ENCODE measurements at places on chromosomes 7 and 10. TPM values are rescaled to one million over a fixed set of nuclear protein-coding genes. Genes with fewer than 3 reads are reported as not detected.

DNA sequence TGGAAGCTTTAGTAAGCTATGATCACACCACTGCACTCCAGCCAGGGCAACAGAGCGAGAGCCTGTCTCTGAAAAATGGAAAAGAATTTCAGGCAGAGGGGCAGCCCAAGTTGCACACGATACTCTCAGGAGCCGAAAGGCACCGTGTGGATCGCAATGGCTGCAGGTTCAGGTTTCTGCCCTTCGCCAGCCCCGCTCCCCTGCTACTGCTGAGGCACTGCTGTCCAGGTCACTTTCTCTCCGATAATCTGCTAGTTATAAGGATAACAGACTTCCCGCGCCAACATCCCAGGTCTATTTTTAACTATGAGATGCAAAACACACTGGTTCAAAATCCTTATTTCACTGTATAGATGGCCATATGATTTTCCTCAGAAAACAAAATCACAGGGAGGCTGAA, 11.1 kb downstream of the BEND7 start:
- DNase-seq: no peak

GRCh38 chr7:12458520-12459131, 55.0 kb upstream of the VWDE start:
- DNase-seq: no peak

DNA sequence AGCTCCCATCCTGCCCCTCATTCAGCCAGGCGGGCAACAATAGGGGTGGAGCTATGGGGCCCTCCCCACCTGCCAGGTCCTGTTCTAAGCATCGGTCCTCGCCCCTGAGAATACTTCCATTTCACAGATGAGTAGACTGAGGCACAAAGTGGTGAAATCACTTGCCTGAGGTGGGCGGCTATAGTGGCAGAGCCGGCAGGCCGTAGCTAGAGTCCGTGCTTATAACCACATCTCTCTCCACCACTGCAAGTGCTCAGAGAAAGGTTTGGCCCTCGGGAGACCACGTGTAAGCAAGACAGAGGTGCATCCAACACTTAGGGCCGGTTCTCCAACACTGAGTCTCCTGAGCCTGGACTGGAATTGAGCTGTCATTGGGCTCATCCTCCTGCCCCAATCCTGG, 145.8 kb upstream of the UNC5B start:
- no peak for DNase-seq

GRCh38 chr7:142468871-142469665, 211.2 kb upstream of the PRSS58 start:
- no peak for DNase-seq

DNA sequence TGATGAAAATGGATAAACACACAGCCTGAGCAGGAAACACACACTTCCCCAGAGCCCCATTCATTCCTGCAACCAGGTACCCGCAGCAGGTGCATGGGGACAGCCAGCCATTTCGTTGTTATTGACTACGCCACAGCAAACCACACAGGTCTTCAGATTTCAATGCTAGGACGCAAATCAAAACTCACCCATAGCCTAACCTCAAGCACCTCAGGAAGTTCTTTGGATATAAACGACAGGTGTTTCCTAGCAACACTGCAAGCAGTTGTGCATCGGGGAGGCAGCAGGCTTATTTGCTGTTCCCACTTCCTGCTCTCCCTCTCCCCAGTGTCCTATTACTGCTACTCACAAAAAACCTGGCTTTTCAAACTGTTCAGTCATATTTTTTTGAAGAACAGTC, 176.5 kb upstream of the FRMD4A start:
- DNase-seq: no peak

GRCh38 chr7:130419658-130420057, 21.2 kb downstream of the CEP41 start:
- no peak for DNase-seq

- no peak for DNase-seq
Observed at GRCh38 chr10:112375721-112376395, 1.9 kb downstream of the ACSL5 start.

GRCh38 chr10:3460420-3461128, 288.0 kb upstream of the PITRM1 start:
- DNase-seq: no peak

DNA sequence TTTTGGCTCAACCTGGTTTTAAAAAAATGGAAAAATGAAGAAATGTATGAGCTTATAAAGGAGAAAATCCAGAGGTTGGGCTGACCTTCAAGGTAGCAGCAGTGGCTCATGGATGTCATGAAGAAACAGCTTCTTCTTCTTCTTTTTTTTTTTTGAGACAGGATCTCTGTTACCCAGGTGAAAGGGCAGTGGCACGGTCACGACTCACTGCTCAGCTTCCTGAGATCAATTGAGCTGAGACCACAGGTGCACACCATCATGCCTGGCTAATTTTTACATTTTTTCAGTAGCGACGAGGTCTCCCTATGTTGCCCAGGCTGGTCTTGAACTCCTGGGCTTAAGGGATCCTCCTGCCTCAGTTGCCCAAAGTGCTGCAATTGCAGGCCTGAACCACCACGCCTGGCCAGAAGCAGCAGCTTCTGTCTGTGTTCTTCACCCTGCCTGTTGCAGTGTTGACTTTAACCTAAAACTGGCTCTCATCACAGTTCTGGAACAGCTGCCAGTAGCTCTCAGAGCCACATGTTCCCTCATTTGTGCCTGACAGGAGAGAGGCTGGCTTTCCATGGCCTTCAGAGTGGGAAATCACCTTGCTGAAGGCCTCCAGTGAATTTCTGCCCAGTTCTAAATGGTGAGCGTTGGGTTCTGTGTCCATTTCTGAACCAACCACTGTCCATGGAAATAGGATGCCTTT, 117.7 kb downstream of the PFKFB3 start:
- no peak for DNase-seq

DNA sequence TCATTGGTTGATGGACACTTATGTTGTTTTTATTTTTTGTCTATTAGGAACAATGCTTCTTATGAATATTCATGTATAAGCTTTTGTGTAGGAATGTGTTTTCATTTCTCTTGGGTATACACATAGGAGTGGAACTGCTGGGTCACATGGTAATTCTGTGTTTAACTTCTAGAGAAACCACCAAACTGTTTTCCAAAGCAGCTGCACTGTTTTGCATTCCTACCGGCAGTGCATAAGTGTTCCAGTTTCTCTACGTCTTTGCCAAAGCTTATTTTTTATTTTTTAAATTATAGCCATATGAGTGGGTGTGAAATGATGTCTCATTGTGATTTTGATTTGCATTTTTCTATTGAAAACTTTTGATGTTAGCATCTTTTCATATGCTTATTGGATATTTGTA, 51.3 kb downstream of the ADK start:
- no peak for DNase-seq

- no peak for DNase-seq
Observed at GRCh38 chr10:54620352-54620751, 180.7 kb downstream of the PCDH15 start.

DNA sequence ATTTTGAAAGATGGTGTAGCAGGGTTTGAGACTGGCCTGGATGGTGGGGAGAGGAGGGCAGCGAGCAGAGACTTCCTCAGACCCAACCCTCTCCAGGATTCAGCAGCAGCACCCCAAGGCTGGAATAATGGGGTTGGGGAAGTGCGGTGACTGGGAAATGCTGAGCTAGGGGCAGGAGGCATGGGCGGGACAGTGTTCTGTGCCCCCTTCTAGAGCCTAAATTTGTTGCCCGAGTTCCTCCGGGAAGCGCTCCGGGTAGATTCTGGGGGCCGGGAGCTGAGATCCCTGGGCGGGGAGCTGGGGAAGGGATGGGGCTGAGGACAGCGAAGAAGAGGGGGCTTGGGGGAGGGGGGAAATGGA, at the start of gene CHAT:
TSS of gene CHAT (plus strand) at position 156 of the 360 bp plus-strand sequence. CDS start at position 309, 153 bp downstream.
- DNase-seq: no peak

DNA sequence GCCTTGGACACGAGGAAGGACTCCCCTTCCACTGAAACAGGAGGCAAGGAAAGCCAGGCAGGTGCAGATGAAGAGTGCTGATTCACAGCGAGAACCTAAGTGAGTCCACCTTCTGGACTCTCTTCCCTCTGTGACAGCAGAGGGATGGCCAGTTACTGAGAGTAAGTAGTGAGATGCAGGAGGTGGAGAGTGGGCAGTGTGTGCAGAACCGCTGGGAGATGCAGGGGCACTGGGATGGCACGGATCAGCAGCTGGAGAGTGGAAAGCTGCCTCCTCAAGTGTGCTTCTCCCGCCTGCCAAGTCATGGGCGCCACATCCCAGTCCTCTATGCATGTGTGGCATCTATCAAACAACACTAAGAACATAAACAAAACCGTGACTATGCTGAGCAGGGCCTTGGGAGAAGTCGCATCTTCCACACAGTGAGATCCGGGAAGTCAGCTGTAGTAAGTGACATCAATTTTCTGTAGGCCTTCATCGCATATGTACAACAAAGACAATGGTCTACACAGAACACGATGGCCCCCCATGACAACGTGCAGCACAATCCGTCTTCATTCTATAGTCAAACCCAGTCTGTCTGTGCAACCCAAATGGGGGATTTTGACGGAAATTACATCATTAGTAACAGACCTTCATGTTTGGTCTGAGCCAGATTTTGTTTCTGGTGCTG, 217.4 kb upstream of the KLF14 start:
- no peak for DNase-seq

GRCh38 chr10:125621052-125621451, 61.9 kb downstream of the TEX36 start:
- DNase-seq: no peak

GRCh38 chr7:48048113-48048512, 12.8 kb downstream of the C7orf57 start:
- no peak for DNase-seq

- no peak for DNase-seq
Observed at GRCh38 chr7:44580945-44581878, 819 bp downstream of the TMED4 start.

DNA sequence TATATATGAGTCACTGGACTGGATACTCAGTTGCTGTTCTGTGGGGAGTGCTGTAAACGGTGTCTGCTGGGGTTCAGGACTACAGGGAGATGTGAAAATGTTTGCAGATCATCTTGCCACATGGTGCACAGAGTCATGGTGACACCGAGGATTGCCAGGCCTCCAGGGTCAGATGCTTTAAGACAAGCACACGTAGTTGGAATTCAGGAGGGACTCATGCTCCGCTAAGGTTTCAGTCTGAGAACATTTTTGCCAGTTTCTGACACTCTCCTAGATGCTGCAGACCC, 211.3 kb downstream of the CXCL12 start:
- DNase-seq: no peak

GRCh38 chr7:81819861-81820260, 50.0 kb upstream of the HGF start:
- DNase-seq: no peak

GRCh38 chr10:123156078-123156477, 1.9 kb downstream of the BUB3 start:
- DNase-seq: no peak

DNA sequence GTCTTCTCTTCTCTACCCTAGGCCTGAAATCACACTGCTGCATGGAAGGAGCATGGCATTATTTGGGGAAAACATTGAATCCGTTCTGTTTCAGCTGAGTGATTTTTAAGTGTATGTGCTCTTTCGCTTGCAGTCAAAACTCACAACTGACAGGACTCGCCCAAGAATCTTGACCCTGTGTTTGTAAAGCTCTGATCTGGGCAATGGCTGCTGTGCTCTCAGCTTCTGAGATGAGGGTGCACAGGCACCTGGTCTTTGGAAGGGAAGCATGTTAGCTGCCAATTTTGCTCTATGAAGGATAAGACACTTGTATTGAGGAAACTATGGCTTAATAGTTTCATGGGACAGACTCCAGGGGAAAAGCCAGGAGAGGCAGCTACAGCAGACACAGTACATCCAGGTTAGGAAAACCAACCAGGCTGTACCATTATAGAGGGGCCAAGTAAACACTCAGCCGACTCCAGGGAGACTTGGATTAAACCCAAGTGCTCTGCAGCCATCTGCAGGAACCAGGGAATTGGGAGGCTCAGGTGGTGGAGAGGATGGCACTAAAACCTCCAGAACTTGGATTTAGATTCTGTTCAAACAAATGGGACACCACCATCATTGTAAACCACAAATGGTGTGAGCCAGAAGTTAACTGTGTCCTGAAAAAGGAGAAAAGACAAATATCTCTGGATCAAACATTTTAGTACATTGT, 43.3 kb downstream of the LYZL1 start:
- no peak for DNase-seq

DNA sequence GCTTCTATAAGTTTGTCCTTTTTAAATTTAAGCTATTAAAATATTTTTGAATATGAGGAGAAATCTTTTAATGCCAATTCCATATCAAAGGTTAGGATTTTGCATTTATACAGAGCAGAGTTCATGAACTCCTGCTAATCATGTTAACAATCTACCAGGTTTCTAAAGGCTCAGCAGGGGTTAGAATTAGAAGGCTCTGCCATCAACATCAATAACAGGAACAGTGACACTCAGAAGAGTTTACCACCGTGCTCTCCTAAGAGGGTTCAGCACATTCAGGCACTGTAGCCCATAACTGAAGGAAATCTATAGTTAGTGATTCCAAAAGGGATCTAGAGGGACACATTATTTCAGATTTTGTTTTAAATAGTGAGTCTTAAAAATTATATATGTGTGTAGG, 100.1 kb downstream of the HOXA1 start:
- no peak for DNase-seq

DNA sequence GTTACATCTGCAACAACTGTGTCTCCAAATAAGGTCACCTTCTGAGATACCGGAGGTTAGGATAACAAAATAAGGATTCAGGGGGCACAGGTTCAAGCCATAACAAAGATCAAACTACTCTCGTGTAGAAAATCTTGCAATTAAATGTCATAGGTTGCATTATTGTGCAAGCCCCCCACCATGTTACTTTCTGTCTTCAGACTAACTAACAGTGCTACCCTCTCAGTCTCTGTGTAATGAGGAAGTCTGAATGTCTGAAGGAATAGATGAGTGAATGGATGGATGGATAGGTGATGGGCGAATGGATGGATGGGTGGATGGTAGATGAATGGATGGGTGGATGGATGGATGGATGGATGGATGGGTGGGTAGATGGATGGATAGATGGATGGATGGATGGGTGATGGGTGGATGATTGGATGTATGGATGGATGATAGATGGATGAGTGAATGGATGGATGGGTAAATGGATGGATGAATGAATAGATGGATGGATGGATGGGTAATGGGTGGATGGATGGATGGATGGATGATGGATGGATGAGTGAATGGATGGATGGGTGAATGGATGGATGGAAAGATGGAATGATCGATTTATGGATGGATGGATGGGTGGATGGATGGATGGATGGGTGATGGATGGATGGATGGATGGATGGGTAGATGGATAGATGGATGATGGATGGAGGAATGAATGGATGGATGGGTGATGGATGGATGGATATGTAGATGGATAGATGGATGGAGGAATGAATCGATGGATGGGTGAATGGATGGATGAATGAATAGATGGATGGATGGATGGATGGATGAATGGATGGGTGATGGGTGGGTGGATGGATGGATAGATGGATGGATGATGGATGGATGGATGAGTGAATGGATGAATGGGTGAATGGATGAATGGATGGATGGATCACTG, 557.3 kb upstream of the FOXK1 start:
- DNase-seq: no peak

Gene ADAM12
- 95.0 TPM for total RNA-seq

Gene HELLS
- total RNA-seq: 99.1 TPM

Gene ATOH7
- not detected for total RNA-seq

Gene UCMA
- not detected for total RNA-seq

Gene LHFPL3
- total RNA-seq: 0.26 TPM

All from urinary bladder (tissue), 4 donors.